ENCODE measurements at places on chromosomes 6 and 20.

GRCh38 chr20:21302664-21303060 is 469 bp upstream of the XRN2 start:
- ATAC-seq, result peak; percentile 31

- ATAC-seq, result no peak
These were observed 1.2 kb upstream of the UFL1 start for GRCh38 chr6:96520171-96521115.

DNA sequence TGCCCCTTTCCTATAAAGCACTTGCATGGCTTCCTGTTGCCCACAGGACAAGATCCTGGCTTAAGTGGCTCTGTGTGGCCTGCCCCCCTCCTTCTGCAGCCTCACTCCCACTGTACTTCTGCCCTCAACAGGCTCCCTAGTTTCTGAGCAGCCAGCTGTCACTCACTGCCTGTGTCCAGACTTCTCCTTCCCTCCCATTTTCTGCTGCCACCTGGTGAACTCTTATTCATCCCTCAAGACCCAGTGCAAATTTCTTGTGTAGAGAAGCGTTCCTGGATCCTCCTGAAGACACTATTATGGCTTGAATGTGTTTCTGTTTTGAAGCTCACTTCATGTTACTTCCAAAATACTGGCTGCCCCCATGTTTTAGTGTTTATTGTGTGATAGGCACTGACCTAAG is 26.5 kb downstream of the SNPH start:
- ATAC-seq, result no peak

DNA sequence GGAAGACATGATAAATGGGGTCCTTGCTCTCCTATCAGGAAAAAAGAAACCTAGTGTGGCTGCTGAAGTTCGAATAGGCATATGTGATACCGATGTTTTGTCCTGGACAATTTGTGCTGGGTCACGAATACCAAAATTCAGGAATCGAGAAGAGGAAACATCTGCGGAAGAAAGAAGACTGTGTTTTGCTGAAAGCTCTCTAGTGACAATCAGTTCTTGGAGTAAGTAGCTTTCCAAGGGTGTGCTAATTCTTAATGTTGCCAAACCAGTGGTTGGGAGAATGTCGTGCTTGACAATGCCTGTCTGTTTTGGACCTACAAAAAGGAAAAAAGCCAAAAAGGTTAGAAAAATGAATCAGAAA is 956.1 kb downstream of the PHF3 start:
- ATAC-seq, result no peak

DNA sequence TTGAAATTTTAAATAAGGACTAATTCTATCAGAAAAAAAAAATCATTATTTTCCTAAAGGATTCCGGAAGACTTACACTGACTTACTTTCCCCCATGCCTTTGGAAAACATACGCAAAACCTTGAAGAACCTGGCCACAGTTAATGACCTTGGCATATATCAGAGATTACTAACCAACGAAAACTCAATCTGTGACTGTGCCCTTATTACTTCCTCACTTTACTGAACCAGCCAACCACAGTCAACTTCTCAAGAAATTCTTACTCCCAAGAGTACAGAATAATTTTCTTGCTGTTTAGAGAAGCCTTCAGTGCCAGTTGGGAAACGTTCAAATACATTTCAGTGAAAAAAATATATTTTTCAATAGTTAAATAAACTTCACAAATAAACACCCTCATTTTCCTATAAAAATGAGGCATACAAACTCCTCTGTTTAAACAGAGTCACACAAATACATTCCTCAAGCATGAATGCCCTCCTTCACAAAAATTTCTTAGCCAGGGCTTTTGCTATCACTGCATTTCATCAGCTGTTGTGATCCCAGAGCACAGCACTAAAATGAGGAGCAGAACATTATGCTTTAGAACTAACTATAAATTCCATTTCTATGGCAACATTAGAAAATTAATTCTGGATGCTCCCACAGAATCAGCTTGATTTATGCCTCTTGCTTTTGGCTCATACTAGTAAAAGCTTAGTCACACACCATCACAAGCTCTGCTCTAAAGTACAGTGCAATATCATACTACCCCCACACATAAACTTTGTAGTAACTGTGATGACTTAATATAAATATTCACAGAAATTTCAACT is 117.6 kb downstream of the DST start:
- ATAC-seq, result no peak

- no peak for ATAC-seq
These were observed 55.5 kb upstream of the THEMIS start for GRCh38 chr6:127956260-127956888.

- no peak for ATAC-seq
These were observed 7.1 kb downstream of the RPS6KA2 start for GRCh38 chr6:166619912-166620311.

DNA sequence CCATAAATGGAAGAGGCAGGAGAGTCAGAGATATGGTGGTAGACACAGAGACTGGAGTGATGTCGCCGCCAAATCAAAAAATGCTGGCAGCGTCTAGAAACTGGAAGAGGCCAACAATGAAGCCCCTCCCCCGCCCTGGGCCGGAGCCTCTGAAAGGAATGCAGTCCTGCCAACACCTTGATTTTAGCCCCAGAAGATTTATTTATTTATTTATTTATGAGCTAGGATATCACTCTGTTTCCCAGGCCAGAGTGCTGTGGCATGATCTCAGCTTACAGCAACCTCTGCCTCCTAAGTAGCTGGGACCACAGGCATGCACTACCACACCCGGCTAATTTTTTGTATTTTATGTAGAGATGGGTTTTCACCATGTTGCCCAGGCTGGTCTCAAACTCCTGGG is 82.6 kb upstream of the CCDC167 start:
- ATAC-seq, result no peak

DNA sequence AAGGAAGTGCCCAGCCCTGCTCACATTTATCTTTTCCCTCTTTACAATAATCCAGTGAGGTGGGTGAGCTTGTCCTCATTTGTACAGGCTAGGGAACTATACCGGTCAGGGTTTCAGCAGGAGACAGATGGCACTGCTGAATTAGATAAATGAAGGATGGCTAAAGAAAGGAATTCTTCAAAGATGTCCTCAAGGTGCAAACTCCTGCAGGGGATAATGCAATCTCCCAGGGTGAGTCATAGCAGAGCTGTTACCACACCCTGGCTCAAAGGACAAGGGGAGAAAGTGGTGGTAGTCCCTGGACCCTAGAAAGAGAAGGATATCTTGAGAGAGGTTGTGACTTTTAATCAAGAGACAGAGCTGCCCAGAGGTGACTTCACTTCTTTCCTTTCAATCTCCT is 66.7 kb downstream of the RFPL4B start:
- ATAC-seq, result no peak

GRCh38 chr6:88115307-88115706 is 50.8 kb downstream of the CNR1 start:
- ATAC-seq, result no peak

GRCh38 chr6:37531437-37532036 is 31.8 kb upstream of the CCDC167 start:
- ATAC-seq, result no peak

DNA sequence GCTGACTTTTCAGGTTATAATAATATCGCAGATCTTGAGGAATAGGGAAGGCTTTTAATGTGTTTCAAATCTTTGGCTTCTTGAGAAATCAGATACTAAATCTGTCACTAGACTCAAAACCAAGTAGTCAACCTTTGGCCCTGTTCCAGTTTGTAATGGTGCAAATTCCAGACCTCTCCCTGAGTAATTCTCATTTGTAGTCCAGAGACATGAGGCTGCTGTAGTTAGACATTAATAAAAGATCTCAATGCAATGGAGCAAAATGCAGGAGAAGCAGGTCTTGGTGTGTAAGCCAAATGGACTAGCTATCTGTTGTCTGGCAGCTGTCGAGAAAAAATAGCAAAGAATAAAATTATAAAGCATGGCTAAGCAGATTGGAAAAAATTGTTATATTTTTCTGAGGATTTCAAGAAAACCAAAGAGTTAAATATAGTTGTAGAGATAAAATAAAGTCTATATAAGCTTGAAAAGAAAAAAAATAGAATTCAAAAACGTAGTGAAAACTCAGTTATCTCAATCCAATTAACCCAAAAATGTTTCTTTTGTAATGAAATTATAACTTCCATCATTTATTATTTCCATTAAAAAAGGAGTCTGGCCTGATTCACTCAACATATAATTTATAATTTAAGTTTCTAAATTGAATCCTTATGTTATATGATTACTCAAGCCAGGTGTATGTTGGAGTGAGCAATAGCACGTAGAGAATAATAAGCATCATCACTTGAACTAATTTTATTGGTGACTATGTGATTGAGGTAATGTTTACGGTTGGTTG is 161.5 kb upstream of the ADGRB3 start:
- no peak for ATAC-seq

DNA sequence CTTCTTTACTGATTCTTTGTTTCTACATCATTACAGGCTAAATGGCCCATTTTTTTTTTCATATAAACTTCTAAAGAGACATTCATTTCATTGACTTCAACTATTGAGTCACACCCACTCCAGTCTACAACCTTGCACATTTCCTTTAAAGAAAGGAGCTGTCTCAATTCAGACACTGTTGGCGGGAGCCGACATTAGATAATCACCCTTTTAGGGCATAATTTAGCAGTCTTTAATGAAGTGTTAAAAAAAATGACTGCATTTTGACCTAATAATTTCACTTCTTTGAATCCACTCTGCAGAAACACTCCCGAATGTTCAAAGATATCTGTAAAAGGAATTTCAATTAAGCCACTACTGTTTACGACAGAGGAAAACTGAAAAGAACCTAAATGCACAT is 1.5 kb downstream of the EPM2A start:
- ATAC-seq, result no peak

GRCh38 chr6:15200087-15200486 is 45.8 kb upstream of the JARID2 start:
- ATAC-seq, result no peak

- no peak for ATAC-seq
These were observed 38.7 kb downstream of the YTHDF1 start for GRCh38 chr20:63177134-63177784.

DNA sequence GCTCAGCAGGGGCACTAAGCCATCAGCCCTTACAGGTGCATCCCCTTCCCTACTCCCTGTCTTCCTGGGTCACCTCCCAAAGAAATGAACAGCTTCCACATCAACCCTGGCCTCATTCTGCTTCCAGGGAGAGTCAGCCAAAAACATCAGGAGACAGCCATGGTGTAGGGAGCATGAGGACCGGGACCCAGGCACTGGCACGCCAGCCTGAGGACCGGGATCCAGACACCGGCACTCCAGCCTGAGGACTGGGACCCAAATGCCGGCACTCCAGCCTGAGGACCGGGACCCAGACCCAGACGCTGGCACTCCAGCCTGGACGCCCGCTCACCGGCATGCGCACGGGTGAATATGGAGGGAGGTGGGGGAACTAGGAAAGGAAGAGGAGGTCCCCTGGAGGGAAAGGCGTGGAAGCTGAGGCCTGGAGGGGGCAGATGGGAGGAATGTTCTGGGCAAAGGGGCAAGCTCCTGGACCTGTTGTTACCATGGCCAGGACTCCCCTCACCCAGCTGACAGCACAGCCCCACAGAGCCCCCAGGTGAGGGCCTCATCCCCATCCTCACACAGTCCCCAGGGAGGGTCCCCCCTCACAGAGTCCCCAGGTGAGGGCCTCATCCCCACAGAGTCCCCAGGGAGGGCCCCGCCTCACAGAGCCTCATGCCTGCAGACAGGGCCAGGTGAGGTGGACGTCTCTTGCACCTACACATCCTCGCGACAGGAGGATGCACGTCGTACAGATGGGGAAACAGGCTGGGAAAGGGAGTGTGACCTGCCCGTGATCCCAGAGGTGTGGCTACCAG is 26.0 kb upstream of the MRGBP start:
- no peak for ATAC-seq
